Activated T-helper 9 cell treated with anti-CD3 and anti-CD28 coated beads, Interleukin-2, amount 50 U/mL, for 16 hours (primary cell): ENCODE measurements at places on chromosomes 3 and 15.
A peak's percentile ranks its signal among the peaks of the same experiment; 100 is the strongest.

GRCh38 chr3:123561188-123561587 lies 23.7 kb downstream of the HACD2 start:
- no peak for DNase-seq

DNA sequence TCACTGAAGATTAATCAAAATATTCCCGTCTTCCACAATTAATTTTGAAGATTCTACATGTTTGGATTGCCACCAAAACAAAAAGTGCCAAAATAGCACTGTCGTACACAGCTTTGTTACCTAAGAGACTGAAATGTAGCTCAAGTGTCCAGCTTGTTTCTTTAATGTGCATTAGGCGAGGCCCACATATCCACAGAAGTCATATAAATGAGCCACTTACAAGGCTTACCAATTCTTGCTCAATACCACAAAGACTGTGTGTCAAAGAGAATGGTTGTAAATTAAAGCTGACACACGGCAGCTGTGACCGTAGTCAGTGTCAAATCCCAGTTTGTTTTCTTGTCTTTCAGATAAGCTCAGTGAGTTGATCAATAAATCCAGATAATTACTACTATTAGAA lies 639.4 kb upstream of the TBL1XR1 start:
- DNase-seq: no peak

GRCh38 chr15:73744293-73744692 lies 8.9 kb downstream of the INSYN1 start:
- no peak for DNase-seq

- DNase-seq: no peak
Observed at GRCh38 chr3:38468765-38469164, 15.1 kb downstream of the ACVR2B start.

DNA sequence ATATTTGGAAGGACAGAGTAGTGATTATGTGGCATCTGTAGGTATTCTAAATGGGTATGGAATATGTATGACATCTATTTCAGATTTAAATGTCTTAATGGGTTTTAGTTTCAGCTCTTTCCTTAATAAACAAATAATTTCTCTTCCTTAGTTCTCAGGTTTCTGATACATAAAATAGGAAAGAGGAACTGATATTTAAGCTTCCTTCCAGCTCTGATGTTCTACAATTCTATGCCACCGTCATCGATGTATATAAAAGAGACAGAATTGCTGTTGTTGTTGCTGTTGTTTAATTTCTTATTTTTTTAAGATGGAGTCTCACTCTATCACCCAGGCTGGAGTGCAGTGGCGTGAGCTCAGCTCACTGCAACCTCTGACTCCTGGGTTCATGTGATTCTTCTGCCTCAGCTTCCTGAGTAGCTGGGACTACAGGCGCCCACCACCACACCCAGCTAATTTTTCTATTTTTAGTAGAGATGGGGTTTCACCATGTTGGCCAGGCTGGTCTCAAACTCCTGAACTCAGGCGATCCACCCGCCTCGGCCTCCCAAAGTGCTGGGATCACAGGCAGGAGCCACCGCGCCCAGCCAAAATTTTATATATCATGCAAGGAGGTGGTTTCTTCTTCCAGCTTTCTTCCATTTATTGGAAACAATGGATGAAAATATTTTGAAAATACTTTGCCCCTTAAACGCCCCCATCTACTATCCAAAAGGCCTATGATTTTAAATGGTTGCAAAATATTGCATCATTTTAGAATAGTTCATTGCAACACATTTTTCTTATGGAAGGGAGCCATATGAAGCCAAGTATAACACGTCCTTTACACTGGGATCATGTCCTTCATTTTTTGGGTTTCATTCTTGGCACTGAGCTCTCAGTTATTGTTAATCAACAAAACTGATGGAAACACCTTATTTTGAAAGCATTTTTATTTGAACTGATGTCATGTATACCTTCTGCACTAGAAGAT lies 13.9 kb upstream of the C15orf61 start:
- no peak for DNase-seq

DNA sequence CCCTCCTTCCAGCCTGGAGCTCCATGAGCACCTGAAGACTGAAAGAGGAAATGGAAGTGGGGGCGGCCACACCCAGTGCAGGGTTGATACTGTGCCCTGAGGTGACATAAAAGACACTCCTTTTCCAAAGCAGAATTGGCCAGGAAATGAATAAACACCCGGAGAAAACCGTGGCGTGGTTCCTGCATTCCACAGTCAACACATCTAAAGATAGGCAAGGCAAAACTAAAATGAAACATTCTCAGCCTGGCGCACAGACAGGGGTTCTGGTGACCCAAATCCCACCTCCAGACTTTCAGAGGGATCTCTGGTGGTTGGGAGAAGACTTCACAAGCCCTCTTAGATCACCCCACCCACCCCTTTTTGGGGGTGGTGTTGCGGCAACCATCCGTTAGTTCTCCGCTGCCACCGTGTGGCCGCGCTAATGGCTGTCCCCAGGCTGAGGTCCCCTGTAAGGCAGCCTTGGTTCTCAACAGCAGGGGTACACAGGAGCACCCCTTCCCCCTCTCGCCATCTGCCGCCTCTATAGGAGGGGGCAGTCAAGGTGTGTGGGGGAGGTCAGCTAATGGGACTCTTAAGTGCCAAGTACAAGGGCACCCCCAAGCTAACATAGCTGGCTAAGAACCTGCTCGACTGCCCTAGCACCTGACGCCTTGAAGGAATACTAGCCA lies 2.5 kb upstream of the MST1R start:
- DNase-seq: peak; percentile 23

DNA sequence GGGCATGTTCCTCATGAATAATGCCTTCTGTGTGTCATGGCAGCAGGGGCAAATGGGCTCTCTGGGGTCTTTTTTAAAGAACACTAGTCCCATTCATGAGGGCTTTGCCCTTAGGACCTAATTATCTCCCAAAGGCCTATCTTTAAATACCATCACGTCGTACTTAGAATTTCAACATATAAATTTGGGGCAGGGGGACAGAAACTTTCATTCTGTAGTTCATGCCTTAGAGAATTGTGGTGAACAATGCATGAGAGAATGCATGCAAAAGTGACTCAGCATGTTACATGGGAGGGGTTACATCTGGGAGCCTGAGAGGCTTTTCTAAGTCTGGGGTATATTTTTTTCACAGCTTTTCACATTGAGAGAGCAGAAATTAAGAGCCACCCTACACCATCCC lies 208.5 kb upstream of the ROPN1 start:
- no peak for DNase-seq

GRCh38 chr3:150751781-150752263 lies 11.1 kb downstream of the SIAH2 start:
- no peak for DNase-seq

GRCh38 chr3:194671900-194672808 lies at the start of gene LSG1:
Gene LSG1 (minus strand): TSS chr3:194672191. CDS start chr3:194672162, 29 bp downstream.
- DNase-seq: peak; percentile 81

GRCh38 chr15:100078511-100079220 lies 263.1 kb downstream of the ADAMTS17 start:
- DNase-seq: no peak

DNA sequence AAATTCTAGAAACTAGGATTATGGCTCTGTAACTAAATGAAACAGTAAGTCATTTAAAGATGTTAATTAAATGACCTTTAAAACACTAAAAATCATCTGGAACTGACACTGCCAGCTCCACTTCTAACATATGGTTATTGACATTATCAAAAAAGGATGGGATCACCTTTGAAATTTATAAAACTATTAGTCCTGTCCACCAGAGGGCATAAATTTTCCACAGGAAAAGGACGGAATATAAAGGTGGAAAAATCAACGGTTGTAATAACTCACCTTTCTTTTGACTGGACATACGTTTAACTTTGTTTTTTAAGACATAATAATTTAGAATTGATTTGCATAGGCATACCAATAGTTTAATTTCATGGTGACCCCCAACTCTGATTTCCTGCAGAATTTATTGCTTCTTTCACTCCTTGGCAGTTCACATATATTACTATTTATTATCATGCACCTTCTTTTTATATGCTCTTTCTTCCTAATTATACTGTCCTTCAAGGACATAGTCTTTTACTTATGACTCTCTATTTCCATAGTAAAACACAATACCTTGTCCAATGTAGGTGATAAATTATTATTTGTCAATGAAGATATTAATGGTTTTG lies 345.7 kb downstream of the CADM2 start:
- DNase-seq: no peak

GRCh38 chr15:65423150-65423975 lies 616 bp upstream of the IGDCC4 start:
- DNase-seq: no peak
